ENCODE measurements at places on chromosomes 5 and 9. TPM values are rescaled to one million over a fixed set of nuclear protein-coding genes. Genes with fewer than 3 reads are reported as not detected.

The TUSC1 gene
- polyA plus RNA-seq: 10.9 TPM

The ATOX1 gene
- 348 TPM for polyA plus RNA-seq

The IL5 gene
- not detected for polyA plus RNA-seq

The CCL19 gene
- polyA plus RNA-seq: not detected

The TMEM252 gene
- polyA plus RNA-seq: 0.41 TPM

The APC gene
- polyA plus RNA-seq: 9.1 TPM

The EIF4EBP3 gene
- 6.6 TPM for polyA plus RNA-seq

The EPB41L4B gene
- polyA plus RNA-seq: 12.2 TPM

The ZBTB26 gene
- 2.9 TPM for polyA plus RNA-seq

The BRINP1 gene
- polyA plus RNA-seq: 0.64 TPM

The POLR3G gene
- polyA plus RNA-seq: 1.0 TPM

The RGS14 gene
- 30.7 TPM for polyA plus RNA-seq

The ALDH1A1 gene
- polyA plus RNA-seq: 201 TPM

The PTCD2 gene
- 5.8 TPM for polyA plus RNA-seq

The RNF44 gene
- 19.6 TPM for polyA plus RNA-seq

The RGS3 gene
- 78.2 TPM for polyA plus RNA-seq

The PBX3 gene
- polyA plus RNA-seq: 14.8 TPM

The WDR38 gene
- not detected for polyA plus RNA-seq

The RARS1 gene
- 77.9 TPM for polyA plus RNA-seq

The DMRT3 gene
- polyA plus RNA-seq: not detected

The F2RL1 gene
- 130 TPM for polyA plus RNA-seq

The EXOSC3 gene
- 43.1 TPM for polyA plus RNA-seq

The RAB3C gene
- 6.4 TPM for polyA plus RNA-seq

All from hepatocyte (in vitro differentiated cells).